ENCODE measurements at places on chromosomes 2 and 18. TPM values are rescaled to one million over a fixed set of nuclear protein-coding genes. Genes with fewer than 3 reads are reported as not detected.

SERPINB3 gene
- not detected for total RNA-seq

GRCh38 chr2:216285701-216286100, 86.6 kb downstream of the MARCHF4 start:
- no peaks in the 10 kb centered on the region for H3K27me3 ChIP-seq
- no peaks in the 10 kb centered on the region for H3K36me3 ChIP-seq
- no peak overlapping the region for H3K27ac ChIP-seq
- peak; percentile 51 for DNase-seq
- H3K4me1 ChIP-seq = no peaks in the 10 kb centered on the region
- no peak overlapping the region for H3K4me3 ChIP-seq

DNA sequence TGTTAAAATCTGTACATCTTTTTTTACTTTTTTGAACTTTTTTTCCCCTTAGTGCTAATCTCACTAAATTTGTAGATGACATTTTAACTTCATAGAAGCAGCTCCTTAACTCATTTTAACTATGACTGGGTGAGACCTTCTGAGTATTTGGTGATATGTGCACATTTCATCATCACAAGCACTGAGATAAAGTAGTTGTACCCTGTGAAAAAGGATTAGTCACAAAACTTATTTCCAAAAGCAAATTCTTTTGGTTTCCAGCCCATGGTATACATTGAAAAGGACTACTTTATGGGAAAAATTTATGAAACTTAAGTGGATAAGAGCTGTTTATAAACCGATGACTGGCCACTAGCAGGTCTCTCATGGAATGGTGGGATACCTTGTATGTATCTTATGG, 581.5 kb downstream of the PLCL1 start:
- no peaks in the 10 kb centered on the region for H3K27me3 ChIP-seq
- H3K27ac ChIP-seq = no peak overlapping the region
- no peaks in the 10 kb centered on the region for H3K36me3 ChIP-seq
- H3K4me3 ChIP-seq = no peak overlapping the region
- DNase-seq = no peak
- no peaks in the 10 kb centered on the region for H3K4me1 ChIP-seq

- H3K27ac ChIP-seq = no peak overlapping the region
- no peak overlapping the region for H3K4me3 ChIP-seq
- H3K27me3 ChIP-seq = no peaks in the 10 kb centered on the region
Observed at GRCh38 chr18:70973626-70974025, 684.8 kb downstream of the SOCS6 start.

TSPYL6 gene
- total RNA-seq = not detected
